ENCODE measurements at places on chromosomes 1 and 21.

- DNase-seq = no peak
Measured at GRCh38 chr1:228989676-228989991, 254.4 kb downstream of the RHOU start.

GRCh38 chr21:46424039-46424591, 34.6 kb upstream of the DIP2A start:
- DNase-seq = no peak

- DNase-seq = no peak
Measured at GRCh38 chr1:109687641-109688499, at the start of gene GSTM1. GSTM1 (plus strand) TSS chr1:109687817; CDS start chr1:109687874, 57 bp downstream.

GRCh38 chr1:158445376-158445775, 16.3 kb upstream of the OR10K1 start:
- no peak for DNase-seq

- DNase-seq = no peak
Measured at GRCh38 chr1:9580942-9581341, 7.8 kb upstream of the TMEM201 start.

GRCh38 chr1:221228594-221228993, 349.4 kb downstream of the HLX start:
- DNase-seq = peak; percentile 44

- DNase-seq = no peak
Measured at GRCh38 chr1:64047549-64047996, 155.8 kb upstream of the UBE2U start.

DNA sequence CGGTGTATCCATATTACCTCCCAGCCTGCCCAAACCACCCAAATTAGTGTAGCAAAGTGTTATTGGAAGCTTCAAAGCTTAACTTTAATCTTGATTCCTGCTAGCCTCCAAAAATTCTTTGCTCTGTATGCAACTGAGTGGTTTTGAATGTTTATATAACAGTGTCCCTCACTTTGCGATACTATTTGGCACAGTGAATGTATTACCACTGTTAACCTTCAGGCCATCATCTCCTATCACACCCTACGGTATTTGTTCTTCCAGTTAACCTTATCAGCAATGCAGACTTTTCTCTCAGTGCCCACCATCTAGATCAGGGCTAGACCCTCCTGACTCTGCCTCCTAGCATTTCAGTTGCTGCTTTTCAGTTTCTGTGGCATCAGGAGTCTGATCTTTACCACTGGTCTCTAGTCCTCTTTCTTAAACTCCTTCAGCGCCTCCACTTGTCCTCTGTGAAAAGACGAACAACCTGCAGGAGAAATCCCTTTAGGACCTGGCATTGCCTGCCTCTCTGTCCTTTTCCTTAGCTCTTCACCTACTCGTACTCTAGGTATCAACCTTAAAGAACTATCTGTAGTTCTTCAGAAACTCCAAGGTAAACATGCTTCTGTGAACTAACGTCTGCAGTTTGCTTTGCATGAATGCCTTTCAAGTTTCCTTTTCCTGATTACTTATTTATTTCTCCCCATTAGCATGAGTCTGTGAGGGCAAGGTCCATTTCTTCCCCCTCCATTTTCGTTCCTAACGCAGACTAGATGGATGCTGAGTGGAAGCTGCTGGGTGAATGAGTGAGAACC, 71.7 kb downstream of the SNX7 start:
- DNase-seq = no peak

DNA sequence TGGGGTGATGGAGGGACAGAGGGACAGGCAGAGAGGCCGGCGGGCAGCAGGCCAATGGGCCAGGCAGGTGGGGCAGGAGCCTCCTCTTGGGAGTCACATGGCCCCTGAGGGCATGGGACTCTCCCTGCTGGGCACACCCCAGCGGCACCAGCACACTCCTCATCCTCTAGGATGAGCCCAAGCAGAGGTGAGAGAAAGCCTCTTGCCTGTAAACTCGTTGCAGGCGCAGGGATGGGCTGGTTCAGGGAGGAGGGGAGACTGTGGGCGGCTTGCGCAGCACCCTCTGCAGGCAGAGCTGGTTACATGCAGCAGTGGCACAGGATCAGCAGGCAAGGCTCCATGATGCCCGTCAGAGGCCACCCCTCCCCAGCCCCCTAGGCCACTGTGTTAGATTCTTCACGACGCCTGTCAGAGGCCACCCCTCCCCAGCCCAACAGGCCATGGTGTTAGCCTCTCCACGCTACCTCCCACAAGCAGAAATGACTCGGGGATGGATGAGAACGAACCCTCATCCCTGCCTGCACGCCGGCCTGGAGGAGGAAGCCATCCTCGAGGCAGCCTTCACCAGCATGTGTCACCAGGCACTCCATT, 209.7 kb upstream of the VAMP3 start:
- peak; percentile 85 for DNase-seq

DNA sequence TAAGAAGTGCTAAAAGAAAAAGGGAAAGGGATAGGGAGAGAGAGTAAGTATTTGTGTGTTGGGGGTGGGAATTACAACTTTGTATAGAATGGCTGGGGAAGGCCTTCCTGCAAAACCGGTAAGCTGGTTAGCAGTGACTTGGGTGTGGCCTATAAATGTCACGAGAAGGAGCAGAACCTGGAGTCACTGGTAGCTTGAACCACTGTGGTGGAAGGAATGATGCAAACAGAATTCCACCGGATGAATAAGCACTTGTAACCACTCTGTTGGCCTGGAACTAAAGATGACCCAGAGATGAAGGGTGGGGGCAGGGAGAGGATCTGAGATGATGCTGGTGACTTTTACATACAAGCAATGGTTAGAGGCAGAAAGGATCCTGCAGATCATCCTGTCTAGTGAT, 8.9 kb downstream of the XKR8 start:
- no peak for DNase-seq

DNA sequence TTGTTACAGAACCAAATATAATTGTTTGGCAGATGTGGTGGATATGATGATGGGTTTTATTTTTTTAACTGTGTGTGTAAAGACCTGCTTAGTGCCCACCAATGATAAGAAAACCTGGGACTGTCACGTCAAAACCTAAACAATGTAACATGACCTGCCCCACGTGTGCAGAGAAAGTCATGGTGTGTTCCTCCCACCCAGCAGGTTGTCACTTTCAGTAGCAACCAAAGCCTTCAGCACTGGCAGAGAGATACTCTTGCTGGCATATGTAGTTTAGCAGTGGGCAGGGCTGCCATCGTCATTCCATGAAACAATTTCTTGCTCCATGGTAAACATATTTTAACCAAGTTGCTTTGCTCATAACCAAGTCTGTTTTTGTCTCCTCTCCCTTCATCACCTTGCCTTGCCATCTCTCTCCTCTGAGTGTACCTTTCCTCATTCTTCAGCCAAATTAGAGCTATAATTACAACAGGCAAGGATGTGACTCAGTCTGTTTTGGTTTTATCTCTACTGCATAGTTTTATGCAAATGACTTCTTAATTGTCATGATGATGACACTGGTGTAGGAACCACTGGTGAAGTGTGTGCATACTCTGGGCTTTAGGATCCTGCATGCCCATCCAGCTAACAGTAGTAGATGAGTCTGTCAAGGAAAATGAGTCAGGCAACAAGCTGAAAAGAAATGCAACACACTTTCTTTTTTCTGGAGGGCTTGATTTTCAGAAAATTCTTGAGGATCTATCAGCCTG, 150.3 kb downstream of the EDEM3 start:
- DNase-seq = no peak

- DNase-seq = no peak
Measured at GRCh38 chr1:180912211-180912800, 391 bp upstream of the KIAA1614 start.

DNA sequence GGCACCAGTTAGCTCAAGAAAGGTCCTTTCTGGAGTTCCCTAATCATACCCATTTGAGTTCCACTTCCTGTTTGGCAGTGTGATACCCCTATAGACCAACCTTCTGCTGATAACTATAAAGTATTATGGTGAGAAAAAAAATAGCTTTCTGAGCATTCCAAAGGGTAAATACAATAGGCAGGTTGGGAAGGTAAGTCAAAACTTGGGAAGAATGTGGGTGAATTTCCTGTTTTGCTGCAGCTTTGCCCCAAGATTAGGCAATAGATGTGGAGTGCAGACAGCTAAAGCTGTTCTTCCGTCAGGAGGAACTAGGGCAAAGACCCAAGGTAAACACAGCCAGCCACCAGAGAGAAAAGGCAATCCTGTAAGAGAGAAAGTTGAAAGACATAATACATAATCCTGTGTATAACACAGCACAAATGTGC, 49.9 kb upstream of the GUCA2A start:
- no peak for DNase-seq

- no peak for DNase-seq
Measured at GRCh38 chr21:45988366-45989347, 7.1 kb downstream of the COL6A1 start.

- DNase-seq = peak; percentile 34
Measured at GRCh38 chr1:52913537-52913936, 8.0 kb downstream of the ECHDC2 start.

- DNase-seq = no peak
Measured at GRCh38 chr1:183761871-183762270, 43.0 kb upstream of the RGL1 start.

DNA sequence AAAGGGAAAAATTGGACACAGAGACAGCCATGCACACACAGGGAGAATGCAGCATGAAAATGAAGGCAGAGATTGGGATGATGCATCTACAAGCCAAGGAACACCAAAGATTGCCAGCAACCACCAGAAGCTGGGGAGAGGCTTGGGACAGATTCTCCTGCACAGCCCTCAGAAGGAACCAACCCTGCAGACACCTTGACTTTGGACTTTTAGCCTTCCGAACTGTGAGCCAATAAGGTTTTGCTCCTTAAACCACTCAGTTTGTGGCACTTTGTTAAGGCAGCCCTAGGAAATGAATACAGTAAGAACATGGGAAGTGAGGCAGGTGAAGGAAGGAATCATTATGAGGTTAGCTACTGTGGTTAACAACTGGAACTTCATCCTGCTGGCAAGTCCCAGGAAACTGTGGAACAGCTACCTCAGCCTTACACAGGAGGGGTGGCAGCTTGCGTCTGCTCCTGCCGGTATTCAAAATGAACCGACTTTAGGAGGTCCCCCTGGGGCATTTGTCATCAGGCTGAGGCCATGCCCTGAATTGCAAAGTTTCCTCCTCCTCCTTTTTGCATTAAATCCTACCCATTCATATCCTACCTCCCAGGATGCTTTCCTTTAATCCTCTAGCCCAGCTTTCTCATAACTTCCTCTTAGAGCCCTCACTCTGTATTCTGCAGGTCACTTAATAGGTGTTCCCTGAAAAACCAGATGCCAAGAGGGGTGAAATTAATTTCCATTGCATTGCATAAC, 15.4 kb downstream of the CD247 start:
- peak; percentile 67 for DNase-seq

GRCh38 chr1:9529190-9529589, 10.1 kb upstream of the SLC25A33 start:
- peak; percentile 50 for DNase-seq

GRCh38 chr21:14736162-14736561, 190.0 kb upstream of the SAMSN1 start:
- DNase-seq = no peak

DNA sequence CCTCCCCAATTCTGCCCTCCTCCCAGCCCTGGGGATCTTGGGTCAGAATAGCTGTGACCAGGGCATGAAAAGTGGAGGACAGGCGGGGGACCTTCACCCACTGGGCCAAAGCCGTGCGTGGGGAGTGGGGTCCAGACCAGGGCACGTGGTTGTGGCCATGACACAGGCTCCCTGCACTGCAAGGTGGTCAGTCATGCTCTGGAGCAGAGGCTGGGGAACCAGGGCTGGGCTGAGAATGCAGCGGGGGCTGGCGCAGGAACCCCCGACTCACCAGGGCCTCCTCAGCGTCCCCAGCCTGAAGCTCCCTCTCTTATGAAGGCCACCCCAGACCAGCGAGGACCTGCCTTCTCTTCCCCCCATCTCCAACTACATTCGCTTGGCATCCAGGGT, 2.7 kb downstream of the DVL1 start:
- no peak for DNase-seq

- DNase-seq = no peak
Measured at GRCh38 chr21:41090981-41091380, 77.0 kb upstream of the BACE2 start.

DNA sequence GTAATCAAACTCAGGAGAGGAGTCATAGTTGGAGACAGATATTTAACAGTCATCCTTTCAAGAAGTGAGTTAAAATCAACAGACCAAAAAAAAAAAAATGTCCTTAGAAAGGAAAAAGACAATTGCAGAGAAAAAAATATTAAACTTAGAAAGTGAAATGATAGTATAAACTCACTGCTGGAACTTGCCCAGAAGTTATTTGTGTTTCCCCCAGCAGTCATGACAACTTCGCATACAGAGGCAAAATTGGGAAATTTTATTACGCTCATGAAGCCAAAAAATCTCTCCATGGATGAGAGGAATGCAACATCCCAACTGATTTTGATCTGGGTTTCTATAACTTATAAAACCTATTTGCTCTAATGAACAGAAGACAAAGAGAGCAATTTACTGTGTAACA, 198.2 kb downstream of the LRRC7 start:
- DNase-seq = no peak

DNA sequence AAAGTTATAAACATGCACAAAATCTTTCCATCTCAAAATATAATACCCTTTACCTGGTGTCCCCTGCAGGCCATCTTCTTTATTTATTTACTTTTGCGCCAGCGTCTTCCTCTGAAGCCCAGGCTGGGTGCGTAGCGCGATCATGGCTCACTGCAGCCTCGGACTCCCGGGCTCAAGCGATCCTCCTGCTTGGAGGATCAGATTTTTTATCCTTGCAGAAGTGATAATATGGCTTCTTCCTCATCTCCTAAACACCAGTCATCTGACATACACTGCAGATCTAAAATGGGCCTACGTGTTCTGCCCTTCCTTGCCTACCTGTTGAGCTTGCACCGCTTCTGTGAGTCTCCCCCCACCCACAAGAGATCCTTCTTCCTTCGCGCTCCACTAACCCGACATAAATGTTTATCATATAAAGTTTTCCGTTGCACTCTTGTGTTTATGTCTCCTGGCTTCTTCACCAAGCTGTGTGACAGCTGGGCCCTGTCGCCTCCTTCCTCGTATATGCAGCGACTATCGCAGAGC, 506 bp upstream of the SRP9 start:
- no peak for DNase-seq

DNA sequence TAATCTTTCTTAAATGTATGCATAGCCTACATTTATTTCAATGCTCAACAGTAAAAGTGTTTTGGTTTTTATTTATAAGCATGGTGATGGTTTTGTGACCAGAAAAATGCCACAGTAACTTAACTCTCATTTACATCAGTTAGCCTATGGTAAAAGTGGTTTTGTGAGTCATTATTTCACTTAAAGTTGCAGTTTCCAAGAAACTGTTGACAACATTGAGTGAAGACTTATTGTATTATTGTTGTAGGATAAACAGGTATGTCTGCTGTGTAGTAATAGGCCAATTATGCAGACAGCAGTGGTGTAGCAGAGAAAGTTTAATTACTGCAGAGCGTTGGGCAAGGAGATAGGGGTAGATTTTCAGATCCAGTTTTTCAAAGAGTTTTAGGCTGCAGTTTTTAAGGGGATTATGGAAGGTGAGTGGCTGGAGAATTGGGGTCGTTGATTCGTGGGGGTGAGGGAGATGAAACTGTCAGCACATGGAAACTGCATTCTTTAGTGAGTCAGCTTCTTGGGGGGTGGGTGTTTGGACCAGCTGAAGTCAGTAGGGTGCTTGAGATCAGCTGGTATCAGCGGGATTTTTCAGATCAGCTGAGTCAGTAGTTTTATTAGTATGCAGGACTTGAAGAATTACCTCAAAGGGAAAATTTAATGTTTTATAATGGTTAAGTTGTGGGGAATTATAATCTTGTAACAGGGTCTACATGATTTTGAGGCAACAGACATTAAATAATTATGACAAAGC, 168.7 kb upstream of the FMN2 start:
- no peak for DNase-seq

Measured in ELF-1 (cell line).